ENCODE measurements at places on chromosomes 5 and 9. TPM values are rescaled to one million over a fixed set of nuclear protein-coding genes. Genes with fewer than 3 reads are reported as not detected.

Gene KLHL3
- 3.0 TPM for total RNA-seq

DNA sequence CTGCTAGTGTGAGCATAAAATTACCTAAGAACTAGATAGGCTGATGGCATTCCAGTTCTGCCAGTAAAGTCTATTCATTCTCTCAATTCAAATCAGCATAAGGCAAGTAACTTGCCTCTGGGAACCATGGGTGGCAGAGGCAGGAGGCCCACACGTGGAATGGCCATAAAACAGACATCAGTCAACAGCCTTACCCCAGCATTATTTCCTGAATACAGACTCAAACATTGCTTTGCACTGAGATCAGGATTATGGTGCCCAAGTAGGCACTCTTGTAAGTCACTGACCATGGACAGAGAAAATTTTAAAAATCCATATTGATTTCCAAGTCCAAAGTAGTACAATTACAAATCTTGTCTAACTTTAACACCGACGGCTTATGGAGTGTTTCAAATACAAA lies 157.7 kb downstream of the NR2F1-AS1 start:
- DNase-seq = no peak

DNA sequence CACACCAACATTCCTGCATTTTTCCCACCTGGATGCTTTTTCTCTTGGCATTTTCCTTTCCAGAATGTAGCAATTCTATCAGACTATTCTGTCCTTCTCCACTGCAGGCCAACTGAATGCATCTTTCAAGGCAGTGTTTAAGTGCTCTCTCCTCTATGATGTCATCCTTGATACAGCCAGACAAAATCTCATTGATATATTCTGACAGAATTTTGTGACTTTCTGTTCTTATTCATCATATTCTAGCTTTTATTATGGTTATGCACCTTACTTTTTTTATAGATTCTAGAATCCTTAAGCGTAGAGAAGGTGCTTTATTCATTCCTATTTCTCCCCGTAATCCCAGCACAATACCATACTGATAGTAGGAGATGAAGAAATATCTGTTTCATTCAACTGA lies 355.5 kb upstream of the CCNH start:
- DNase-seq = no peak

GRCh38 chr5:10552183-10553143 lies 11.4 kb upstream of the ANKRD33B start:
- DNase-seq = no peak

DNA sequence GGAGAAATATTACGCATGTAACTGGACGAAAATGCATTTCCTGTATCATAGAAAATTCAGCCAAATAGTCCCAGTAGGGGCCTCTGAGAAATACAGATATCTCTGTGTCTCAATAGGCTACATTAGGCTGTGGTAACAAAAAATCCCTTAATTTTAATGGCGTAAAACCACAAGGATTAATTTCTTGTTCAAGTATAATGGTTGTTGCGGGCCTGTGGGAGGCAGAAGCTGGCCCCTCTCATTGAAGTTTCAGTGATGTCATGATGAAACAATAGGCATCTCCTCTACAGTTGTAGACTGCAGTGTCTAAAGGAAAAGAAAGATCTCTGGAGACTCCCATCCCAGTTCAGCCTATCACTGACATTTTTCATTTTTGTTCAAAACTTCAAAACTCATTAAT lies 1625.6 kb upstream of the C9orf72 start:
- no peak for DNase-seq
